Stimulated activated CD4-positive, alpha-beta T cell treated with anti-CD3 and anti-CD28 coated beads, TNF-alpha, amount 100 ng/mL, for 48 hours (primary cell): ENCODE measurements at places on chromosomes 2 and 18.

DNA sequence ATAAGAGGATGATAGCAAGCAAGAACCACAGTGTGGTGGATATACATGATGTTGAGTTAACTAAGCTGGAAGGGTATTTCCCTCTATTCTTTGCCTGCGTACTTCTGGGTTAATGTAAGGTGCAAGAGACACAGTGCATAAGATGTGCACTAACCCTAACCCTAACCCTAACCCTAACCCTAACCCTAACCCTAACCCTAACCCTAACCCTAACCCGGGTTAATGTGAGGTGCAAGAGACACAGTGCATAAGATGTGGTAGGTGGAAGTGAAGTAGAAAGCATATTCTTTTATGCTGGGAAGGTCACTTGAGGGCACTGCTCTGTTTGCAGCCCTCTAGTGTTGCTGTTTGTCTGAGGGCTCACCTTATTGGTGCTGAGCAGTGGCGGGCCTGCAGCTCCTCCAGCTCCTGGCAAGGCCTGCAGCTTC, 181.5 kb upstream of the ITGA4 start:
- no peak for DNase-seq

- DNase-seq: no peak
Measured at GRCh38 chr2:24206714-24207113, 31.9 kb downstream of the FAM228A start.

DNA sequence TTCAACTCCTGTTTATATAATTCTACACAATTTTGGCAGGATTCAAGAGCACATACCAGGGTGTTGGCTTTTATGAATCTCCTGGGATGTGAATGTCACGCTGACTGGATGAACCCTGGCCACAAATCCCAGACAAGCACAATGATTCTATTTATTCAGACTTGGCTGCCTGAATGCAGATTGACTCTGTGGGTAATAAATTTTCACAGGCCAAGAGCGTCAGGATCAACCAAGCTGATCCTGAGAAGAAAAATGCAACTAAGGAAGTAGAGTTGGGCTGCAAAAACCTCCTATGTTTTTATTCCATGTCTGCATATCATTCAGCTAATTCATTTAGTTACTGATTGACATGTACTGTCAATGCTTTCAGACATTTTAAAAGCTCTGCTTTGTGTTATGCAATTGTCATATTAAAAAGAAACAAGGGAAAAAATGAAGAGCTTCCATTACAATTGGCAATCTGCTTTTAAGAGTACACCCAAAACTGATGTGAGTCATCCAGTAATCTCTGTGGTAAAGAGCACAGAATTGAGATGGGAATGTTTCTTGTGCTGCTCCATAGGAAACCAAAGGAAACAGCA, 173.0 kb upstream of the REV1 start:
- no peak for DNase-seq

- DNase-seq: no peak
Measured at GRCh38 chr2:39452396-39452795, 15.3 kb upstream of the MAP4K3 start.

DNA sequence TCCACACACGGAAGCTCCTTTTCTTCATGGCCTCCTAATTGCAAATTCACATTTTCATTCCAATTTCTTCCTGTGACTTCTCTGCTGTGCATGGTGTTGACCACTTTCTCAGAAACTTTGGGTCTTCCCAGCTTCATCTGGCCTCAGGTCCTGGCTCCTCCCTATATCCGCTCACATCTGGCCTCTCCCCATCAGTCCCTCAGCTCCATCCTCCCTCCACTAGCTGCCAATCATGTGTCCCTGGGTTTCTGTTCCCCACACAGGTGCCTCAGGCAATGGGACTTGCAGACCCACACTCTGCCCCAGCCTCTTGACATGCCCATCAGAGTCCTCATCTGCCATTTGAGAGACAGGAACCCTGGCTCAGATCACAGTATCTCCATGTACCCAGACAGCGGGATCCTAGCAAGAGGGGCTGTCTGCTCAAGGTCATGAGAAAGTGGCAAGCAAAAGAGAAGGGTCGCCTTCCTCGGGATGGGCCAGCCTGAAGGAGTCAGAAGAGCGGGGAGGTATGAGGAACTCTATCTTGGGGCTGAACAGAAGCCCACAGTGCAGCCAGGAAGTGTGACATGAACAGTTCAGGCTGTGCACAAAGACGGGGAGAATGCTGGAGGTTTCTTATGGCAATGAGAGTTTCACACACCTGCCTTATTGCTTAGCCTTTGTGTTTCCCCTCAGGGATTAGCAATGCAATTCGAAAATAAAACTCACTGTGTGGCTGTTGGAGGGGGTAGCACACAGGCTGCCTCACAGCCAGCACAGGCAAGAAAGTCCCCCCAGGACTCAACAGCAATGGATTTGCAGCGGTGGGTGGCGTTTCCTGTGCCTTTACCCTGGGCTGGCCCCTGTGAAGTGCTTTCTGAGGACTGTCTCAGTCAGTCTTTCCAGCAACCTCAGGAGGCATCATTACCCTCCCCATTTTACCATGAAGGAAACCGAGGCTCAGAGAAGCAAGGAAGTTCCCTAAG, 69.5 kb downstream of the COPS8 start:
- no peak for DNase-seq

DNA sequence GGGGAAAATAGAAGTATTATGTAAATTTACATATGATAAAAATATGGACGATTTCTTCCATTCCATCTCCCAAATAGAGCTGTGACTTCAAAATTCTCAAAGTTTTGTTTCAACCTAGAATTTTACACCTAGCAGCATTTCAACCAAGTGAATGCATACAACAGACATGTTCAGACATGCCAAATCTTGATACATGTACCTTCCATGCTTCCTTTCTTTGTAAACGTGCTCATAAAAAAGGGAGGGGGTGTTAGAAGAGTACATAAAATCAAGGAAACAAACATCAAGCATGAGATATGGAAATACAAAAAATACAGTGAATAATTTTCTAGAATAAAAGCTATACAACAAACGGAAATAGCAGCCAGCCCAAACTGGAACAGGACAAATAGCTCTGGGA, 974.2 kb downstream of the ERBB4 start:
- no peak for DNase-seq

- no peak for DNase-seq
Measured at GRCh38 chr2:234969306-234970098, 17.7 kb downstream of the SH3BP4 start.

DNA sequence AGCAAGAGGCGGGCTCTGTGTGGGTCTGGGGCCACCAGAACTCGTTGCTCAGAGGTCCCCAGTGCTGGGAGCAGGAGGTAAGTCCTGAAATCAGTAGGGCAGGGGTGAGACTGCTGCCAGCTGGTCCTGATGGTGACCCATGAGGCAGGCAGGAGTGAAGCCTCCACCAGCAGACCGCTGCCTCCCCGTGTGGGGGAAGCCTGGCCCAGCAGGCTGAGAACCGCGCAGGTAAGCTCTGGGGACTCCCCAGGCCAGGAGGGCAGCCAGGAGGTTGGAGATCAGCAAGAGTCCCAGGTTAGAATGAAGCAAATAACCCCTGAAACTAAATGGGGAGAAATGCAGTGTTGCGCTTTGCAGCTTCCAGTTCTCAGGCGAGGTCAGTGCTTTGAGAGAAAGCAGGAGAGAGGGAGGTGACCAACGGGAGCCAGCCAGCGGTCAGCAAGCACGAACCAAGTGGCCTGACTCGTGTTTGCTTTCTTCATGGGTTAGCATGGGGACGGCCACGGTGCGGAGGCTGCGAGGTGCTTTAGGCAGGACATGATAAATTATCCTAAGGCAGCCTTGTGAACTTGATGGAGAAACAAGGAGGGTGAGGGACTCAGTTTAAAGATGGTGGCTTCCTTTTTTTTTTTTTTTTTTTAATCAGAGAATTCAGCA, 26.2 kb downstream of the INHBB start:
- no peak for DNase-seq

GRCh38 chr2:144020047-144020446, 499.9 kb downstream of the ZEB2 start:
- DNase-seq: no peak

GRCh38 chr2:186426153-186427016, 59.7 kb upstream of the ZC3H15 start:
- DNase-seq: no peak

DNA sequence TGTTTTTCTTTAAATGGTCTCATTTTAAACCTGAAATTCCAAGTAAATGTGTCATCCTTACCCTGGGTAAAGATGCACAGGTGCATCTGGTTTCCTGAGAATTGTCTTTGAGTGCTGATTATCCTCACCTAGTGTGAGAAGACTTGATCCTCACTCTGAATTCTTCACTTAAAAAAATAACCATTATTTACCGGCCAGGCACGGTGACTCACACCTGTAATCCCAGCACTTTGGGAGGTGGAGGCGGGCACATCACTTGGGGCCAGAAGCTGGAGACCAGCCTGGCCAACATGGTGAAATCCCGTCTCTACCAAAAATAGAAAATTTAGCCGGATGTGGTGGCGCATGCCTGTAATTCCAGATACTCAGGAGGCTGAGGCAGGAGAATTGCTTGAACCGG, 9.9 kb upstream of the WNT6 start:
- DNase-seq: no peak

DNA sequence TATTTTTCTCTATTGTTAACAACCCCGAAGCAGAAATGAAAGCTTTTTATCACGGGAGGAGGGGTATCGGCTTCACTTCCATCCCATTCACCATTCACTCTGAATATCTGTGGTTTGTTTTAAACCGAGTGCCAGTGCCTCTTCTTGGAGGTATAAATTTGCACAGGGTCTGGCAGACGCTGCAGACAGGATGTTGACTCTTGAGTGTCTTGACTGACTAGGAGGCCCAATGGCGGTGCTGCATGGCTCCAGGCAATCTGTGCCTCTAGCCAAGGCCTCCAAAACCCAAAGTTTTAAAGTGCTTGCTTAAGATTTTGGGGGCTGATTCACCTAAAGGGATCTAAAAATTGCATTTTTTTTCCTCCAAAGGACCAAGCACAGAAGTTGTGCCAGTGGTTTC, 183.8 kb downstream of the LTBP1 start:
- DNase-seq: no peak

GRCh38 chr2:185221-185620, 78.6 kb downstream of the SH3YL1 start:
- no peak for DNase-seq

DNA sequence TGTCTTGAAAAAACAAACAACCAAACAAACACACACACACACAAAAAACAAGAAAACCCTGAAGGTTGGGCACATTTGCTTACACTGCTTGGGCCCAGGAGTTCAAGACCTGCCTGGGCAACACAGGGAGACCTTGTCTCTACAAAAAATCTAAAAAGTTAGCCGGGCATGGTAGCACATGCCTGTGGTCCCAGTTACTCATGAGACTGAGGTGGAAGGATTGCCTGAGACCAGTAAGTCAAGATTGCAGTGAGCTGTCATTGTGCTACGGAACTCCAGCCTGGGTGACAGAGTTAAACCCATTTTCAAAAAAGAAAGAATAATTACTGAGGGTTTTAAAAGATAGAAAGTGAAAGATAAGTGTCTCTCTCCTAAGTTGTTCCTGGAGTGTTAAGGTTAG, 103.4 kb downstream of the MBD5 start:
- no peak for DNase-seq

DNA sequence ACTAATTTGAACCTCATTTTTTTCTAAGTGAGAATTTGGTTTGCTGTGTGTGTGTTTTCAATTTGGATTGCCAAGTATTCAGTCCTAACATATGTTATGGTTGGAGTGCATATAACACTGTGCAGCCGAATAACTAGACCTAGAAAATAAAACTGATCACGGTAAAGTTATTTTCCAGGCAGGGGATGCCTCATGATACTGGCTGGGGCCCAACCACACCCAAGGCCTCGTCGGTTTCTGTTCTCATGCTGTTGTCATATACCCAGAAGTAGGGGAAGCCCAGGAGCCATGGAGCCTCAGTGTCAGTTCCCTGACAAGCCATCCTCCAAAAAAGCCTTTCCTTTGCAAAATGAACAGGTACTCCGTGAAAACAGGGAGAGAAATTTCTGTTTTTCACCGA, 160.2 kb downstream of the GBX2 start:
- no peak for DNase-seq

DNA sequence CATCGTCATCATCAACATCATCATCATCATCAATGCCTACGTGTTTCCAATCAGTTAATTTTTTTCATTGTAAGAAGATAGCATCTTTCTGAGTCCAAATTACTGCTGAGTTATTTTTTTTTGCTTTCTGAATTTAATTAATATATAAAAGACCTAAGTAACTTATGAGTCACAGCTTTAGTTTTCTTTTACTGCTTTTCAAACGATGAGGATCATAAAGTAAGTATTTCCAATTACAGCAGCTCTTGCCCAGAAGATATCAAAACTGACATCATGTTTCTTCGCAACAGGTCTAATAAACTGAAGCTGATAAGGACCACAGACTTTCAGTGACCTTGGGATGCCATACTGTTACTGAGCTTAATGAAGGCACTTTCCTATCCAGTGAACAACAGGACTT, 442.2 kb downstream of the DSEL start:
- no peak for DNase-seq

- no peak for DNase-seq
Measured at GRCh38 chr2:10080536-10081304, 509 bp upstream of the CYS1 start.

DNA sequence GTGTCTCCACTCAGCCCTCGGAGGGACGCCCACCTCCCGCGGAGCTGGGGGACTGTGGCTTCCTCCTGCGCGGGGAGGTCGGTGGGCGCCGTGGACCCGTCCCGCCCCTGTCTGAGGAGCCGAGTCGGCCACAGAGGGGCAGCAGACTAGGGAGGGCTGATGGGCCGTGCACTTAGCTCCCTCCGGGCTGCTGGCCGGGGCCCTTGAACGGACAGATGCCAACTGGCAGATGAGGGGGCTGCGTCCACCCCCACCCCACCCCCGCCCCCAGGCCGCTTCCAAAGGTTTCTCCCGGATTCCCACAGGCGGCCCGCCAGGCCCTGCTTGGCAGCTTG, 10.4 kb upstream of the UBE2F start:
- no peak for DNase-seq

- DNase-seq: no peak
Measured at GRCh38 chr2:143123911-143124310, 5.3 kb upstream of the ARHGAP15 start.

DNA sequence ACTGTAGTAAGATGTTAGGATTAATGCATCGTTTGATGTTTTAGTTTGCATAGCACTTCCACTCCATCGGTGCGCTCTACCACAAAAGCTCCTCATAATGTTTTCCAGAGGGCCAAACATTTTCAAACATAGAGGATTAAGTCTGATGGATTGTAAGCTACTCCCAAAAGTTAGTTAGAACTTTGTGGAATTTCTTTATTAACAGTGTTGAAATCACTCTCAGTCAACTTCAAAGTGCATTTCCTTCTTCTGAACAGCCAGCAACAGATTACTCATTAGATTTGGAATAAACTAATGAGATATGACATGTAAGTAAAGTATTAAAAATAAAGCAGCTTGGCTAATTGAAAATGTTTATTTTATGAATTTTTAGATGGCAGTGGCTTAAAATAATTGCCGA, 30.1 kb upstream of the CTAGE1 start:
- DNase-seq: no peak

GRCh38 chr2:95728878-95729596, 137.2 kb downstream of the TRIM43 start:
- DNase-seq: no peak

GRCh38 chr2:61116302-61116701, 45.7 kb upstream of the C2orf74 start:
- no peak for DNase-seq
